Renal cortex interstitium (tissue), 15 donors: ENCODE measurements at places on chromosomes 2 and 18. TPM values are rescaled to one million over a fixed set of nuclear protein-coding genes. Genes with fewer than 3 reads are reported as not detected.

- no peak for DNase-seq
Measured at GRCh38 chr2:60366135-60366712, 187.2 kb downstream of the BCL11A start.

GRCh38 chr2:135875491-135876065 lies 665 bp downstream of the MCM6 start:
- peak; percentile 29 for DNase-seq

The CNDP2 gene
- polyA plus RNA-seq, result 290 TPM

DNA sequence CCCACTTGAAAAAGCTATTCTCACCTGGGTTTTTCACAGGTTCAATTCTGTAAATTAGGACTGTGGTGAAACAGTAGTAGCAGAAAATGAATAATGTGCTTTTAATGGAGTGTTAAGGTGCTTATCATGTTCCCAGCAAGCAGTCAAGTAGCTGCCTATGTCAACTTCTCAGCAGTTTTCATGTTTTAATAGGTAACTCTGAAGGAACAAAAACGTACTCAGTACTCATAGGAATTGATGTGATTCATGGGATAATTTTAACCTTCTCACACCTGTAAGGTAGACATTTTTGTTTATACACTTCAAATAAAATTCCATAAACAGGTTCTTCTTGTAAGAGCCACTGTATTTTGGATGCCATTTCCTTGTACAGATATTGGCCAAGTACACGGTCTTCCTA lies 801.6 kb downstream of the MBD2 start:
- DNase-seq, result no peak

- no peak for DNase-seq
Measured at GRCh38 chr18:23243178-23243577, 107.9 kb downstream of the CABLES1 start.

- no peak for DNase-seq
Measured at GRCh38 chr2:32949260-32949659, 2.5 kb downstream of the LTBP1 start.

The INHBB gene
- 0.09 TPM for polyA plus RNA-seq

GRCh38 chr2:170224692-170225294 lies 46.8 kb downstream of the MYO3B start:
- DNase-seq, result peak; percentile 15

The TDRD15 gene
- 0.03 TPM for polyA plus RNA-seq

DNA sequence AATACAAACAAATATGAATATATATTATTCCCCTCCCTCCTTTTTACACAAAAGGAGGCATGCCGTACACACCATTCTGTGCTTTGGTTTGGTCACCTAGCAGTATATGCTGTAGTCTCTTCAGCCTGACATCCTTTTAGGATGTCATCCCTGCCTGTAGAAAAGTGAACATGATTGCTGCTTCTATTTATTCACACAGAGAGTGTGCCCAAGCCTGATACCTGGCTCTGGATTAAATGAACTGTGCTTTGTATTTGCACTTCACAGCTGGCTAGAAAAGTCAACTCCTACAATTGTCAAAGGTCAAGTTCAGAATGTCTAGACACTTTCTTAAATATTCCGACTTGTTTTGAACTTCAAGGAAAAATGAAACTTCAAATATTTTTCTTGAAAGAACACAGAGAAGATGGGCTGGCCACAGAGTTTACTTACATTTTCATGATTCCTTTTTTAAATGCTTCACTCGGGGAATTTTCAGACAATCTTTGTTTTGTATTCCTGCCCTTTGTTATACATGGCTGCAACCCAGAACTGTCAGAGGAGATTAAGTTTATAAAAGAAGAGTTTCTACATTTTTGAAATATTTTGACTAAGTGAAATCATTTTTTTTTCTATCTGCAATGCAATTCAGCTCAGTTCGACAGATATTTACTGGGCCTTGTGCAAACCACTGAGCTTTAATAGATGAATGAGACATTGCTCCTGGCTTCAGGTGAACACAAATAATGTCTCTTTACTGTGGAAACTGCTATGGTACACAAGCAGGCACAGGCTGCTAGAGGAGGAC lies 33.5 kb downstream of the DAPL1 start:
- DNase-seq, result no peak

DNA sequence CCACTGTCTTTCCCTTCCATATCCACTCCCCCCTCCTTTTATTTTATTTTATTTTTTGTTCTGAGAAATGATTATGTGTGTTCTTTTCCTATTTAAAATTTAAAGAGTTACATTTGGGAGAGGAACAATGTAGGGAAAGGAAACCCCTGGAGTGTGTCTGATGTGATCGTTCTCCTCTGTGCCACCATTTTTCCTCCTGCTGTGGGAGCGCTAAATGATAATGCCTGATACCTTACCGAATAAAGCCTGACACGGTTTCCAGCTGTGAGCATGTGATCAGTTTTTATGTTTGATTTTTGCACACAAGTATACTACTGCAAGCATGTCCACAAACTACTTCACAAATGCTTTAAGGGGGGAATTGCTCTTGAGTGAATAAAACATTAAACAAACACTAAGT lies 317.8 kb upstream of the FANCL start:
- DNase-seq, result no peak

The CYP26B1 gene
- 13.5 TPM for polyA plus RNA-seq

The ERFE gene
- 8.9 TPM for polyA plus RNA-seq

GRCh38 chr2:150643114-150643725 lies 155.8 kb upstream of the RND3 start:
- DNase-seq, result no peak

The ANTXR1 gene
- 83.1 TPM for polyA plus RNA-seq

- DNase-seq, result no peak
Measured at GRCh38 chr2:169965495-169965894, 138.2 kb downstream of the UBR3 start.

The SERPINB10 gene
- polyA plus RNA-seq, result 0.11 TPM

The POTEI gene
- 0.19 TPM for polyA plus RNA-seq

- peak; percentile 33 for DNase-seq
Measured at GRCh38 chr2:39435741-39436591, 1.1 kb downstream of the MAP4K3 start.

DNA sequence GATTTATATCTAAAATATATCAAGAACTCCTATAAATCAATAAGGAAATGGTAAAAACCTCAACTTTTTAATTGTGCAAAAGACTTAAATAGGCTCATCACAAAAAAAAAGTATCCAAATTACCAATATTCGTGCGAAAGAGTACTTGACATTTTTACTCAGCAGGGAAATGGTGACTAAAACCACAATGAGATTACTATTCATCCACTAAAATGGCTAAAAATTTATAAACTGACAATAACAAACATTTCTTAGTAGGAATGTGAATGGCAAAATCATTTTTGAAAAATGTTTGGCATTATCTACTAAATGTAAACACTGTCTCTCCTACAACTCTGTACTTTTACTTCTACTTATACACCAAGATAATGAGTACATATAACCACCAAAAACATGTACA lies 184.8 kb upstream of the RND3 start:
- DNase-seq, result no peak

- DNase-seq, result no peak
Measured at GRCh38 chr2:120617055-120617454, 118.6 kb upstream of the GLI2 start.

The CGREF1 gene
- 6.2 TPM for polyA plus RNA-seq

- no peak for DNase-seq
Measured at GRCh38 chr2:191443446-191443845, 198.2 kb downstream of the MYO1B start.

DNA sequence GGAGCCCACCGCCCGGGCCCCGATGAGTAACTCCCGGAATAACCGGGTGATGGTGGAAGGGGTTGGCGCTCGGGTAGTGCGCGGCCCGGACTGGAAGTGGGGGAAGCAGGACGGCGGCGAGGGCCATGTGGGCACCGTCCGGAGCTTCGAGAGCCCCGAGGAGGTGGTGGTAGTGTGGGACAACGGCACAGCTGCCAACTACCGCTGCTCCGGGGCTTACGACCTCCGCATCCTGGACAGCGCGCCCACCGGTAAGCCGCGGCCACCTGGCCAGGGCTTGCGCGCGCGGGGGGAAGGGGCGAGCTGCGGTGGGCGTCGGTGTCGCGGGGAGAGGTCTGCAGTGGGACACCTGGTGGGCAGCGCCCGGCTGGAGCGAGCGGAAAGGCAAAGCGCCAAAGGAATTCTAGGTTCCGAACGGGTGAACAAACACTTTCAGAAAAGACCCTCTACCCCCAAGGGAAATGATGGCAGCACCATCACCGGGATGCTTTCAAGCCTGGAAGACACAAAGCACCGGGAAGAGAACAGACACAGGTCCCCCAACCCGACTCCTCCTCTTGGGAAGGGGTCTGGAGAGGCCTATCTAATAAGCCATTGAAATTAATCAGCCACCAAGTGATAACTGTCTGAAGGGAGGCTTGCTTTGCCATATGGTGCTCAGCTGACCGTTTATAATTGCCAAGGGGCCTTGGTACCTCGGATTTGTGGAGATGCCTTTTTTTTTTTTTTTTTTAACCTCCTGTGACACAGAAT lies 1.1 kb downstream of the MIB1 start:
- DNase-seq, result peak; percentile 31

The LOXHD1 gene
- polyA plus RNA-seq, result 0.62 TPM

The ST8SIA3 gene
- not detected for polyA plus RNA-seq

The CFC1 gene
- polyA plus RNA-seq, result not detected

DNA sequence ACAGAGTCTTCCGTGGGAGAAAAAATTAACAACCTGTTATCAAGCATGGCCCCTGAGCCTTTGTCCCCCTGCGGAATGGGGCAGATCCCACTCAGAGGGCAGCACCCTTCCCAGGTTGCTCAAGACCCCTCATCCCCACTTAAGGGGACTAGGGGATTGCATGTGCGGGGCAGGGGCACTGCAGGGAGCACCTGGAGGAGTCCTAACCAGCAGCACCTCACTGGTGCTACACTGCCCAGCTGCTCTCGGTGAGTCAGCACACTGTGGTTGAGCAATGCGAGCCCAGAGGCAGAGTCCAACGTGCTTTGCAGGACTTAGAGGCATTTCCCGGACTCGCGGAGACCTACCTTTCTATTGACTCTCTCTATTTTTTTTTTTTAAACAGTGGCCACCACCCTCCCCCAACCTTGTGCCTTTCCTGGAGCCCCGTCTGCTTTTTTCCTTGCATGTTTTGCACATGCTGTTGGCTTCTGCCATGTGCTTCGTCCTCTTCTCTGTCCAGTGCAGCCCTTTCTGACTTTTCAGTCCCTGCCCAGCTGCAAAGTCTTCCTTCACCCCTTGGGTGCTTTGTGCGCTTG lies 74.0 kb downstream of the IL1R2 start:
- DNase-seq, result no peak

DNA sequence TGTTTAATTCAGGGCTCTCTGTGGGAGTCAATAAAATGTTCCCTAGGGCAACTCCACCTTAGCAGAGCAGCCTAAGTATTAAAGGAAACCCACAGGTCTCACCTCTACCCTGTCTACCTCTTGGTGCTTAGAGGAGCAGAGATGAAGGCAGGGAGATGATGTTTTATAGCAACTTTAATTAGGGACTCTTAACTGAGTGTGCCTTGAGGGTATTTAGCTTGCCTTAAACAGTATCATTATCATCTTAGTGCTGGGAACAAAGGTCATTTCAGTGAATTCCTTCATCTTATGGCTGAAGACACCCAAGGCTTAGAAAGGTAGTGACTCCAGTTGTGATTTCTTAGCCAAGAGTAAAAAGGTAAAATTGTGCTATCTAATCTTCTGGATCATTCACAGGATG lies 26.7 kb downstream of the VIL1 start:
- DNase-seq, result no peak

DNA sequence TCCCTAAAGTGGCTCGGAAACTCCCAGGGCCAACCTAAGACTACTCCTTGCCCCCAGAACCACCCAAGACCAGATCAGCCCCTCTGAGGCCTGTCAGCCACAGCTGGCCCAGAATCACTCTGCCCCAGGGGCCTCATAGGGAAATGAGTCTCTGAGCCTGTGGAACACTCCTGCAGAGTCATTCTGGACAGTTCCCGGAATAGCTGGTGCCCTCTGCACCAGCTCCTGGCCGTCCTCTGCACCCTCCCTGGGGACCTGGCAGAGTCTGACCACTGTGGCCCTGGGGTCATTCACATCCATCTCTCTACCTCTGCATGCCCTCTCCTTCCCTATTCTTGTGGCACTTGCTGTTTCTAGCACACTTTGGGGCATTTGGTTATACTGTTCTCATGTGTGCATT lies 14.6 kb upstream of the TMEM214 start:
- no peak for DNase-seq

DNA sequence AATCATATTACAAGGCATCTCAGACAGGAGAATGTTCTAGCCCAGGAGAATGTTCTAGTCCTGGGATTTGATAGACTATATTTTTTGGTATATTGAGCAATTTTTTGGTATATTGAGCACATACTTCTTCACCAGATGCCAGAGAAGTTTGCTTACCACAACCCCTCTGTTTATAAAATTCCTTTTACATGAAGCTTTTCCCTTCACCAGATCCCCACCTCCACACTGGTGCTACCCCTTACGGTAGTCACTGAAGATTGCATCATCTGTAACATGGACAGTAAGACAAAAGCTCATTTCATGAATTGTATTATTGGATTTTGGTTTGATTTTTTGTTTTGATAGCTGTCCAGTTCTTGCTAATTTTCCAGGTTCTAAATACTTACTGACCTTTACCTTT lies 7.2 kb upstream of the HNMT start:
- DNase-seq, result no peak

DNA sequence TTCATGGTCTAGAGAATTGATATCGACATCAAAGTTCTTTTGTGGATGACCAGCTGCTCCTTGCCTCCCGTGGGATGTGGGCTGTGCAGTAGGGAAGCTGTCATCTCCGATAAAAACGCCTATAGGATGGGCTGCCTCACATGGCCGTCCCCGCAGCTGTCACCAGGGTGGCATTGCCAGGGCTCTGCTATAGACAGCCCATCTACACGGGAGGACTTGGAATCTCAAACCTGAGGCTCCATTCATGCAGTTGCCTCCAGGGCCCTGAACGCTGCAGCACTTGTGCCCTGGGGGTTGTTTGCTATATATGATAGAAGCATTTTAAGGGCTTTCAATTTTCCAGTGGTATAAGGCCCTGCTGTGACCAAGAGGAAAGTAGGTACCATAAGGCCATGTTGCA lies 183.1 kb downstream of the MYCN start:
- DNase-seq, result no peak

DNA sequence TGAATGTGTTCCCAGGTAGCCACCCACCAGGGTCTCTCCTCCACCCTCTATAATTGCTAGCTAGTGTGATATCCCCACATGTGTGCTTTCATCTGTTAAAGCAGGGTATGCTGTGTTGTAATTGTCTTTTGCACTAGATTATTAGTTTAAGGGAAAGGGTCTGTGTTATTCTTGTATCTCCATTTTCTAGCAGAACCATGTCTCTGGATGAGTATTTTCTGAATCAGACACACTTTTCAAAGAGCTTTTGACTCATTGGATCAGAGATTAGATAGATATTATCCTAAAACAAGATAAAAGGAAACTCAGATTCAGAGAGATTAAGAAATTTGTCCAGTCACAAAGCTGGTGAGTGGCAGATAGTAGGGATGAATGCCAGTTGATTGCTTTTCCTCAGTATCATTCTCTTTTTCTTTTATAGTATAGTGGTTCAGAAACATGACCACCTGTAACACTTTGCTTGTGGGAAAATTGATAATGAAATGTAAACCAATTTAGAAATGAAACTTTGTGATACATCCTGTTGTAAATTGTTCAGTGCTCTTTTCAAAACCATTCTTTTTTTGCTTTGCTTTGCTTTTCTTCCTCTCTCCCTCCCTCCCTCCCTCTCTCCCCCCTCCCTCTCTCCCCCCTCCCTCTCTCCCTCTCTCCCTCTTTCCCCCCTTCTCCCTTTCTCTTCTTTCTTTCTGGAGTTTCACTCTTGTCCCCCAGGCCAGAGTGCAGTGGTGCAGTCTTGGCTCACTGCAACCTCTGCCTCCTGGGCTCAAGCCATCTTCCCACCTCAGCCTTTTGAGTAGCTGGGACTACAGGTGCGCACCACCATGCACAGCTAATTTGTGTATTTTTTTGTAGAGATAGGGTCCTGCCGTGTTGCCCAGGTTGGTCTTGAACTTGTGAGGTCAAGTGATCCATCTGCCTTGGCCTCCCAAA lies 7.4 kb downstream of the MIB1 start:
- DNase-seq, result no peak
